Endodermal cell (in vitro differentiated cells): ENCODE measurements at places on chromosomes 5 and 9. TPM values are rescaled to one million over a fixed set of nuclear protein-coding genes. Genes with fewer than 3 reads are reported as not detected.

GRCh38 chr9:19162026-19162366 is 34.7 kb upstream of the PLIN2 start:
- DNase-seq, result no peak

- DNase-seq, result peak; percentile 76
Observed at GRCh38 chr9:96140296-96141127, 161.5 kb downstream of the HSD17B3 start.

DNA sequence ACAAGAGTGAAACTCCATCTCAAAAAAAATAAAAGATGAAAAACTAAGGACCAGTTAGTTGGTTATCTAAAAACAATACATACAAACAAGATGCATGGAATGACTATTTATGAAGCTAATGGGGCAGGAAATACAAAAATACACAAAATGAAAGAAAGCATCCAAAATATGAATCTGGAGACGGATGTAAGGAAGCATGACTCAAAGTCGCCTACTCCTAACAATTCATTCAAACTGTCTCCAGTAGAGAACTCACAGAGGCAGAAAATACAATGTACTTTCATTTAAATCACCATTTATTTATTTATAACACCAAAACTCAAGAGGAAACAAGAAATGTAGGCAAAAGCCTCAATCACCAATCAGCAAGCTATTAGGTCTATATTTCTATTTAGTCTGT is 68.4 kb downstream of the SCAI start:
- DNase-seq, result no peak

DNA sequence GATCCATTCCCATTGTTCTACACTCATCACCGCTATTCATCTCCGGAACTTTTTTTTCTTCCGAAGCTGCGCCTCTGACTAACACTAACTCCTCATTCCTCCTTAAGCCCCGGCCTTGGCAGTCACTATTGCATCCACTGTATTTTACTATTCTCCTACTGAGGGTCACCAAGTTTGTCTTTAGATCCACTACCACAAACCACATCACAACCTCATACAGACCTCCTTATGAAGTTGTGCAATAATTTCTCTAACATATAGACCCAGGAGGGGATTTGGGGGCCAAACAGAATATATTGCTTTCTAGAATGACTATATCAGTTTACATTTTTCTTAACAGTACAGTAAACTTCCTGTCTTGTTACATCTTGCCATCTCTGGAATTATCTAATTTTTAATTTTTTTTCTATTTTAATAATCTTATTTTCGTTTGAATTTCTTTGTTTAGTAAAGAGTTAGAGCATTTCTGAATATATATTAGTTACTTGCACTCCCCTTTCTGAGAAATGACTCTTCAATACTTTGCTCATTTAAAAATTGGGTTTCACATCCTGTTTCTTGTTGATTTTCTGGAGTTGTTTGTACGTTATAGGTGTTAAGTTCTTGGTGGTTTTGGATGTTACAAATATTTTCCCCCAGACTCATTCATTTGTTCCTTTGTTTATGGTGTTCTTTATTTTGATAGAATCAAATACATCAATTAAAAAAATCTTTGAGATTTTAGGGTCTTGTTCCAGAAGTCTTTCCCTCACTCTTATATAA is 37.1 kb downstream of the DMRT2 start:
- no peak for DNase-seq

GRCh38 chr5:157148734-157149615 is 6.3 kb upstream of the MED7 start:
- peak; percentile 89 for DNase-seq

DNA sequence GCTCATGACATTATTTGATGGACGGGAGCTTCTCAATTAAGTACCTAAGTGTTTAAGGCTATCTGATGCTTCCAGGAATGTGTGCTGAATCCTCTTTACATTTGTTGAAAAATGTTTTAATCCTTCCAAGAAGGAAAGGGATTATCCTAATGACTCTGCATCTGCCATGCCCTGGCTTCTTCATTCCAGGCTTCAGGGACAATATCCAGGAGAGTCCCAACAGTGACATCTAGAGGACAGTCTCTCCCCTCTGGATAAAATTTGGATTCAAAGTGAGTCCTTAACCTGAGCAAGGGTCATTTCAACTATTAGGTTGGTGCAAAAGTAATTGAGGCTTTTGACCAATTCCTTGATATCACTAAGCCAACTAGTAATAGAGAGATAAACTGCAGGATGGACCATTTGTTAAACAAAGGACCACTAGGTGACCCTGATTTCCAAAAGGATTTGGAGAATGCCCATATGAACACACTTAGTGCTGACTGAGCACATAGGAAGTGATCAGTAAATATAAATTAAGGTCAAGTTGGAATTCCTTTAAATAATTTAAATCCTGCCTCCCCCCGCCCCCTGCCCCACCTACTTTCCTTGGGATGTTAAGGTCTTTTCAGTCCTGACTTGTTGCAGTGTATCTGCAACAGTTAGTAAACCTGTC is 19.1 kb downstream of the TNFSF8 start:
- DNase-seq, result peak; percentile 64

DNA sequence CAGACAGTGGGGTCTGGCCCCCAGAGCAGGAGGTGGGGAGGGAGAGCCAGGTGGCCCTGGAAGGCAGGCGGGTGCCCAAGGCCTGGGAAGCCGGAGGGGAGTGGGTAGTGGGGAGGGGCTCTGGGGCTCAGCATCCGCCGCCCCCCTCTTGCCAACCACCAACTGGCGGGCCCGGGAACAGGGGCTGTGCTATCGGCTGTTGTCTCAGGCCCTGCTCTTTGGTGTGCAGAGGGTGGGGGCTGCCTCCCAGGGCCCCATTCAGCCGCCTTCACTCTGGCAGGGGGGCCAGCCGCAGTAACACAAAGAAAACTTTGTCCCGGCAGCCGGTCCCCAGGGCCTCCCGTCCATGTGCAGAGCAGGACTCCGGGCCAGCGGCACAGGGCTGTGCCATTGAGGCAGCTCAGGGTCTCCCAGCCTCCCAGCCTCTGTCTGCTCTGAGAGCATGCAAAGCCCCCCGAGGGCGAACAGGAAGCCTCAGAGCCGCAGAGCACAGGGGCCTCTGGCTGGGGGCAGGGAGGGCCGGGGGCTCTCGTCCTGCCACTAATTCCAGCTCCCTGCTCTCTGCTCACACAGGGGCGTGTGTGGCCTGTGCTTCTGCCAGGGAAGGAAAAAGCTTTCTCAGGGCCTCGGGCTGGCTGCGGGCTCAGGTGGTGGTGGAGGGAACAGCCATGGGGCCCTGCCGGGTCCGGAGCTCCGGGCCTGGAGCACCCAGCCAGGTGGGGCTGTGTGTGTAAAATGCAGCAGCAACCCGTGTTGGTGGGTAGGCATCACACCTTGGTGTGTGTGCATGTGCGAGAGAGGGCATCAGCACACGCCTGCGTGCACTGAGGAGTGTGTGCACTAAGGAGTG is 54.2 kb upstream of the NOTCH1 start:
- no peak for DNase-seq

DNA sequence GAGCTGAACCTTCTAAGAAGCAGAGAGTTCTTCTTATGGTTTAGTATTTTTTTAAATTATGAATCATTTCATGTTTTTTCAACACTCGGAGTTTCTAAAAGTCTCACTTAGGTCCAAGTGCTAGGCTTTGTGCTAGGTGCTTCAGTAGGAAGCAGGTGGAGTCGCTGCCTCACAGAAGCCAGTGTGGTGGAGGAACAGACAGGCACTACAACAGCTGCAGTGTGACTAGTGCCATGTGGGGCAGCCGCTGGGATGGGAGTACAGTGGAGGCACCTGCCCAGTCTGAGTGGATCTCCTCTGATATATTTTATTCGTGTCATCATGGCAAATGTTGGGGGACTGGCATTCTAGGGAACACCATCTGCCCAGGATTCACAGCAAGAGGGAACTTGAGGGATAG is 15.3 kb downstream of the PCDHGC5 start:
- no peak for DNase-seq

- DNase-seq, result no peak
Observed at GRCh38 chr9:33467526-33467925, 6.2 kb downstream of the NOL6 start.

- DNase-seq, result no peak
Observed at GRCh38 chr9:3746296-3747275, 220.8 kb upstream of the RFX3 start.

- DNase-seq, result no peak
Observed at GRCh38 chr5:106956187-106956586, 714.5 kb downstream of the EFNA5 start.

- DNase-seq, result no peak
Observed at GRCh38 chr9:114291886-114292590, 30.9 kb upstream of the ORM1 start.

GRCh38 chr5:164153469-164154172 is 648.2 kb downstream of the MAT2B start:
- DNase-seq, result no peak

DNA sequence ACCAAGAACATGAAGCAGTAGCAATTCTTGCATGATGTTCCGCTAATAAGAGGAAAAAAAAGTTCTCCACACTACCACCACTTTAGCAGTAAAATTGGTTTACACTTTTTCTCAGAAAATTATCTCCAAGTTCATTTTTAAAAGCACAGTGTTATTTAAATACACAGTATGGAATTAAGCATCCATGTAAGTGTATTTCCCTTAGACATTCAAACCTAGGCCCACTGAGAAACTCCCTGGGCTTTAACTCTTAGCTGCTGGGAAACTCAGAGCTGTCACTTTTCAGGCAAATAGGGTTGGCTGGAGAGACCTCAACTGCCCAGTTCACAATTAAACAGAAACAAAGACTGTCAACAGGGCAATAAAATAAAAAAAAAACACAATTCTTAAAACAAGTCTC is 2.7 kb downstream of the GNAQ start:
- no peak for DNase-seq

GRCh38 chr9:93634311-93635185 is 58.2 kb downstream of the PHF2 start:
- DNase-seq, result peak; percentile 35

DNA sequence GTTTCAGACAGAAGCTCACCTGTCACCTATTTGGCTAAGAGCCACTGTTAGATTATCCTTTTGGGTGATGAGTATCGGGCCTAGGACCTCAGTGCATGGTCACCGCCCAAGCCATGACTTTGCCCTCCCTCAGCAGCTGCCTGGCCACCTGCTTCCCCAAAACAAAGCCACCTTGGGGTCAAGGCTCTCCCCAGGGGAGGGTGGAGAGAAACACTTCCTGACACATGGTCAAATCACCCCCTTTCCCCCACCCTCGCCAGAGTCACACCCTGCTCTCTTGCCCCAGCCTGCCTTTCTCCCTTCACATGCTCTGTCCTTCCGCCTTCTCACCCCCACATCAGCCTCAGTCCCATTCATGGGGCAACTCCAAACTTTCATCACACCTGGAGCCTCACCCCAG is 1.7 kb upstream of the HBEGF start:
- DNase-seq, result no peak

GRCh38 chr5:89513299-89514044 is 630.5 kb upstream of the MEF2C start:
- DNase-seq, result no peak

- no peak for DNase-seq
Observed at GRCh38 chr5:136054142-136055019, 25.6 kb downstream of the TGFBI start.

DNA sequence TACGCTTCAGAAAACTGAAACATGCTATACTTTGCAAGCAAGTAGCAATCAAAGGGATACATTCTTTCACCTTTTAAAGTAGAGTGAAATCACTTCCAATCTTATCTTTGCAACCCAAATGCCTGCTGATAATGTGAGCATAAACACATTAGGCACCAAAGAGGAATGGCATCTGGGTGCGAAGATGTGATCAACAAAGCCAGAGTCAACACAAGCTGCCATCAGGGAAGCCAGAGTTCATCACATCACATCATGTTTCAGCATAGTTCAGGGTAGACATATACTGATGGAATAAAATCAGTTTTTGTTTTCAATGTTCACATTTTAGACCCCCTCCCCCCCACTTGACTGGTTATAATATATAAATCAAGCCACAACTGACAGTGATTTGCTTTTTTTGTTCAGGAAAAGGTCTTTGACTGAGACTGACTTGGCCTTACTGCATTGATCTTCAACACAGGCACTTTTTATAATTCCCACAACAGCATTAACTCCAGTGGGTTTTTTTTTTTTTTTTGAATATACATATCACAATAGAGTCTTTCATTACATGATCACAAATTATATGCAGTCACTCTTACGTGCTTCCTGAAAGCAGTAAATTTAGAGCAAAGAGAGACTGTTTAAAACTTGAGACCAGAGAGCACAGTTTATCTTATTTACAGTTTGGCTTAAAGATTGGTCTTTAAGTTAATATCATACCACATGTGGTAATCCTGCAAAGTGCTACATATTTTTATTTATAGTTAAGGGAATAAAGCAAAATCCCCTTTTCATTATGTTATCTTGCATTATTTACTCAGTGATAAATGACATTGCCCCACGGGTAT is 20.3 kb downstream of the AOPEP start:
- DNase-seq, result peak; percentile 68

DNA sequence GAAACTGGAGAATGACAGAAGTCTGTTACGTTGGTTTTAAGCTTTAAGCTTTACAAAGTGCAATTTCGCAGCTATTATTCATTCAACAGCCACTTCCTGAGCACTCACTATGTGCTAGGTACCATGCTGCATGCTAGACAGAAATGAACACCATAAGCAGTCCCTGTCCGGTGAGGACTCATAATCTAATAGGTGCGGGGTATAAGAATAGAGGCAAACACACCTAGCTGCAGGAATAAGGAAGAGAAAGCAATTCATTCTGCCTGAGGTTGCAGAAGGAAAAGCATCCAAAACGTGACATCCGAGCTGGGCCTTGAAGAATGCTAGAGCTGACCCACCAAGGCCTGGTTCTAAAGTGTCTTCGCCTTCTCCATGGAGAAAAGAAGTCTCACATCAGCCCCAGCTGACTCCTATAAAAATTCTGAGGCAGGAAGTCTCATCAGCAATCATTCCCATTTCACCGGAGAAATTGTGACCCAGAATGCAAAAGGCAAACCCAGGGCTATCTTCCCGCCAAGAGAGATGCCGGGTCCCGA is 542 bp downstream of the FKBP15 start:
- no peak for DNase-seq

The ZNF366 gene
- total RNA-seq, result not detected in 3 replicates

The TAF1L gene
- not detected in 2 replicates for total RNA-seq

The INSYN2B gene
- total RNA-seq, result not detected in 3 replicates

The DOCK8 gene
- 25.8 and 28.1 TPM in 2 replicates for total RNA-seq

The TTC33 gene
- 15.1 to 19.3 TPM (median 18.8 TPM) in 3 replicates for total RNA-seq

The GARNL3 gene
- 7.2 and 7.3 TPM in 2 replicates for total RNA-seq

The GABRB2 gene
- 2.5 to 4.6 TPM (median 3.0 TPM) in 3 replicates for total RNA-seq

The PCDHGC4 gene
- total RNA-seq, result 2.6 to 3.0 TPM (median 2.6 TPM) in 3 replicates

The LCN12 gene
- total RNA-seq, result 2.1 to 4.4 TPM (median 3.3 TPM) in 3 replicates

The PDE6A gene
- not detected in 2 replicates for total RNA-seq

The CTNND2 gene
- total RNA-seq, result 6.4 and 6.5 TPM in 2 replicates

The CARTPT gene
- total RNA-seq, result not detected in 2 replicates

The CYSRT1 gene
- 1.4 to 1.6 TPM (median 1.4 TPM) in 3 replicates for total RNA-seq
